ENCODE measurements at places on chromosomes 16 and 17.
A peak's percentile ranks its signal among the peaks of the same experiment; 100 is the strongest.

GRCh38 chr16:89602273-89602951, 11.0 kb upstream of the DPEP1 start:
- H3K4me1 ChIP-seq: peaks cover 18% of the 10 kb centered on the region
- peak overlapping the region; percentile 25 for H3K27ac ChIP-seq
- H3K36me3 ChIP-seq: peaks cover 12% of the 10 kb centered on the region
- H3K4me3 ChIP-seq: peak overlapping the region; percentile 48
- H3K27me3 ChIP-seq: no peaks in the 10 kb centered on the region
- DNase-seq: peak; percentile 50

DNA sequence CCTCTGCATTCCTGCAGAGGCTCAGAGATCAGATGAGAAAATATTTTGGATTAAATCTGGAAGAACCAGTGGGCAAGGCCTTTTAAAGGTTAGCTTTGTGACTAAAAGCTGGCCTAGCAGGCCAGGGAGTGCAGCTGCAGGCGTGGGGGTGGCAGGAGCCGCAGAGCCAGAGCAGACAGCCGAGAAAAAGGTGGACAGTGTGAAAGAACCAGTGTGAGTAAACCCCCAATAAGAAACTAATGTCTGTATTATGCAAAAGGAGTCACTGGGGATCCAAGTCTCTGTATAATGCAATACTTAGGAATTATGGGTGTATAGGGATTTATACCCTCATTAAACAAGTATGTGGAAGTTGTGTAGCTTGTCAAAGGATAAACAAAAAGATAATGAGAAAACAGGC, 21.4 kb upstream of the SPACA3 start:
- H3K4me3 ChIP-seq: no peak overlapping the region
- H3K27me3 ChIP-seq: peaks cover 26% of the 10 kb centered on the region
- H3K4me1 ChIP-seq: peaks cover 11% of the 10 kb centered on the region
- DNase-seq: no peak

DNA sequence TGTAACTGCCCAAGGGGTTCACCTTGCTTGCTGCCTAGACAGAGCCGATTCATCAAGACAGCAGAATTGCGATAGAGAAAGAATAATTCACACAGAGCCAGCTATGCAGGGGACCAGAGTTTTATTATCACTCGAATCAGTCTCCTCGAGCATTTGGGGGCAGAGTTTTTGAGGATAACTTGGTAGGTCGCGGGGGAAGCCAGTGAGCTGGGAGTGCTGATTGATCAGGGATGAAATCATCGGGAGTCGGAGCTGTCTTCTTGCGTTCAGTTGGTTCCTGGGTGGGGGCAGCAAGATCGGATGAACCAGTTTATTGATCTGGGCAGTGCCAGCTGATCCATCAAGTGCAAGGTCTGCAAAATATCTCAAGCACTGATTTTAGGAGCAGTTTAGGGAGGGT, 9.1 kb downstream of the ITGAM start:
- H3K36me3 ChIP-seq: peaks cover 25% of the 10 kb centered on the region
- peaks cover 24% of the 10 kb centered on the region for H3K4me1 ChIP-seq
- DNase-seq: no peak
- no peak overlapping the region for H3K27ac ChIP-seq
- peaks cover 20% of the 10 kb centered on the region for H3K27me3 ChIP-seq

GRCh38 chr16:88550246-88550661, 19.9 kb upstream of the ZC3H18 start:
- peak overlapping the region; percentile 87 for H3K4me3 ChIP-seq
- H3K4me1 ChIP-seq: peaks cover 38% of the 10 kb centered on the region
- H3K27ac ChIP-seq: peak overlapping the region; percentile 82
- H3K27me3 ChIP-seq: no peaks in the 10 kb centered on the region

- H3K36me3 ChIP-seq: peaks cover 39% of the 10 kb centered on the region
- DNase-seq: no peak
- no peak overlapping the region for H3K4me3 ChIP-seq
- no peaks in the 10 kb centered on the region for H3K27me3 ChIP-seq
- no peak overlapping the region for H3K27ac ChIP-seq
These were observed 5.6 kb downstream of the CRYBA1 start for GRCh38 chr17:29252101-29252791.

GRCh38 chr17:74703311-74703710, 9.4 kb downstream of the CD300LF start:
- peaks cover 11% of the 10 kb centered on the region for H3K27me3 ChIP-seq
- no peaks in the 10 kb centered on the region for H3K4me1 ChIP-seq
- DNase-seq: no peak

GRCh38 chr16:84045001-84045817, 2.6 kb upstream of the SLC38A8 start:
- H3K27me3 ChIP-seq: peaks cover 13% of the 10 kb centered on the region
- no peak overlapping the region for H3K27ac ChIP-seq
- peaks cover 4% of the 10 kb centered on the region for H3K36me3 ChIP-seq
- H3K4me1 ChIP-seq: peaks cover 6% of the 10 kb centered on the region

DNA sequence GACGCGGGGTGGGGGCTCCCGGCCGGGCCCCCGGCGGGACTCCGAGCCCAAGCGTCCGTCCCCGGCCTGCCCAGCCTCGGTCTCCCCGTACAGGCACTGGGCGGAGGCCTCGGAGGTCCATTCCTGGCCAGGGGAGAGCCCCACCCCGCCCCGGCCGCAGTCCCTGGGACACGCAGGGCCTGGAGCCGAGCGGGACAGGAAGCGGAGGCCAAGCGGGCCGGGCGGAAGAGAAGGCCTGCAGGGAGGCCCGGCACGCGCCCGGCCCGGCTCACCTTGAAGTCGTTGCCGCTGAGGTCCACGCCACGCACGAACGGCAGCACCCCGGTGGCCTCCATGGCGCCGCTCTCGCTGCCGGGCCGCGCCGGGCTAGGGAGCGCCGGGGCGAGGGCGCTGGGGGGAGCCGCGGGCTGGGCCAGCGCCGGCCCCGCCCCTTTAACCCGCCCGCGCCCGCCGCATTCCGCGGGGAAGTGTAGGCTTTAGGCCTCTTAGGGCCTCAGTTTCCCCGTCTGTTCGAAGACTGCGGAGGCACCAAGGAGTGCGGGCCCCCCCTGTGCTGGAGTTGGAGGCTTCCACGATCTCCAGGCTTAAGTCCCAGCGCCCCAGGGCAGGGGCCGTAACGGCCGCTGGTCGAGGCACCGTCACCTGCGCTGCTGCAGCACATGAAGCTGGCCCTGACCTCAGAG, at the start of gene FLII:
Gene FLII, minus strand, starts transcription at position 383 of the 683 bp plus-strand sequence. Its CDS starts 48 bp downstream, at position 335.
- H3K27me3 ChIP-seq: no peaks in the 10 kb centered on the region
- H3K4me1 ChIP-seq: peaks cover 32% of the 10 kb centered on the region
- peaks cover 23% of the 10 kb centered on the region for H3K36me3 ChIP-seq
- H3K27ac ChIP-seq: peak within 1 kb of the TSS; percentile 96
- H3K4me3 ChIP-seq: peak within 1 kb of the TSS; percentile 98

GRCh38 chr16:1762879-1763520, 8.3 kb downstream of the NME3 start:
- no peak overlapping the region for H3K4me3 ChIP-seq
- no peaks in the 10 kb centered on the region for H3K4me1 ChIP-seq
- DNase-seq: no peak
- H3K36me3 ChIP-seq: peaks cover 32% of the 10 kb centered on the region
- H3K27ac ChIP-seq: no peak overlapping the region

DNA sequence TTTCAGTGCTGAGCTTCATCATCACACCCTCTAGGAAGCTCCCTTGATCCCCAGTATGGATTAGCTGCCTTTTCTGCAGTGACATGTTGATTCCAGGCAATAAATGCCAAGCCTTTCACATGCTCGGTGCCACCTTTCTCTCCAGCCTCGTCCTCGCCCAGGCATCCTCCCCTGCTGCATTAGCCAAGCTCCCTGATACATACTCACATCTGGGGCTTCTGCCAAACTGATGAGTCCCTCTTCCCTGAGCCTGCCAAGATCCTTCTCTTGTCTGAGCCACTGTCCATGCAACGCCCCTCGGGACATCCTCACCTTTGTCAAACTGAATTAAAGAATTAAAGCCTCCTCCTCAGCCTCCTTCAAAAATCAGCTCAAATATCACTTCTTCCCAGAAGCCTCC, 538.5 kb upstream of the CDH11 start:
- H3K27me3 ChIP-seq: no peaks in the 10 kb centered on the region
- H3K4me3 ChIP-seq: no peak overlapping the region
- H3K36me3 ChIP-seq: no peaks in the 10 kb centered on the region
- H3K4me1 ChIP-seq: no peaks in the 10 kb centered on the region
- H3K27ac ChIP-seq: no peak overlapping the region
- DNase-seq: no peak

DNA sequence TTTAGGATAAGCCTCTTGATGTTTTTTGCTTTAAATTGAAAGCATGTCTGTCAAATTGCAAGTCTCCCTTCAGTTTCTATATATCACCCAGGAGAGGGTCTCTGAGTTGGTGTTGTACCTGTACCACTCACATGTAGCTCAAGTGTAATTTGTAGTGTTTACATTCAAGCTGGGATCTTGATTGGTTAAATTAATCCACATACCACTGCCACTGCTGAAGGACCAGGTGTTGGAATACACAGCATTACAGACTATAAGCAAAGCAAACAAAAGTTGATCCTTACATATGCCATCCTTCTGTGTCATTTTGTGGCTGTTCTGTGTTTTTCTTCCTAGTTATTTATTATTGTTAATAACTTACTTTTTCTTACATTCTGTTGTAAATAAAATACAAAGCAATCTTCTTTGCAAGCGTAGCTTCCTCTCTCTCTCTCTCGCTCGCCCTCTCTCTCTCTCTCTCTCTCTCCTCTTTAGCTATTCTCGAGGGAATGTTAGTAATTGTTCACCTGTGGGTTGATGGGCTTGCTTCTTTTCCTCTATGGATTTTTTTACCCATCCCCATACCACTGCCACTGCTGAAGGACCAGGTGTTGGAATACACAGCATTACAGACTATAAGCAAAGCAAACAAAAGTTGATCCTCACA, 20.8 kb upstream of the NOL11 start:
- H3K27me3 ChIP-seq: no peaks in the 10 kb centered on the region
- H3K36me3 ChIP-seq: peaks cover 27% of the 10 kb centered on the region
- H3K4me3 ChIP-seq: no peak overlapping the region
- H3K27ac ChIP-seq: no peak overlapping the region
- no peak for DNase-seq

GRCh38 chr17:33804401-33804800, 450.7 kb upstream of the CCL2 start:
- DNase-seq: no peak
- peaks cover 41% of the 10 kb centered on the region for H3K27me3 ChIP-seq
- H3K36me3 ChIP-seq: no peaks in the 10 kb centered on the region

Measured in effector memory CD8-positive, alpha-beta T cell (primary cell).